Glutamatergic neuron (in vitro differentiated cells): ENCODE measurements at places on chromosomes 2 and 18. TPM values are rescaled to one million over a fixed set of nuclear protein-coding genes. Genes with fewer than 3 reads are reported as not detected.

- DNase-seq = no peak
- H3K4me1 ChIP-seq = no peaks in the 10 kb centered on the region
- peaks cover 3% of the 10 kb centered on the region for H3K27me3 ChIP-seq
- H3K4me3 ChIP-seq = no peak overlapping the region
Observed at GRCh38 chr18:46518438-46518837, 138.6 kb downstream of the LOXHD1 start.

GRCh38 chr2:172079416-172079815 is 5.9 kb upstream of the DLX1 start:
- H3K27me3 ChIP-seq = peaks cover 29% of the 10 kb centered on the region
- no peak for DNase-seq
- H3K4me3 ChIP-seq = no peak overlapping the region
- no peak overlapping the region for H3K27ac ChIP-seq
- H3K36me3 ChIP-seq = no peaks in the 10 kb centered on the region
- peaks cover 10% of the 10 kb centered on the region for H3K4me1 ChIP-seq

GRCh38 chr18:21598726-21599584 is 1.5 kb downstream of the ESCO1 start:
- H3K4me1 ChIP-seq = peaks cover 6% of the 10 kb centered on the region
- H3K27ac ChIP-seq = peak overlapping the region; percentile 98
- H3K36me3 ChIP-seq = peaks cover under 1% of the 10 kb centered on the region
- peaks cover 3% of the 10 kb centered on the region for H3K27me3 ChIP-seq
- peak overlapping the region; percentile 99 for H3K4me3 ChIP-seq
- no peak for DNase-seq

- H3K27me3 ChIP-seq = peaks cover 1% of the 10 kb centered on the region
- no peak for DNase-seq
- no peaks in the 10 kb centered on the region for H3K4me1 ChIP-seq
- H3K4me3 ChIP-seq = no peak overlapping the region
Observed at GRCh38 chr18:78818961-78819360, 160.7 kb upstream of the SALL3 start.

DNA sequence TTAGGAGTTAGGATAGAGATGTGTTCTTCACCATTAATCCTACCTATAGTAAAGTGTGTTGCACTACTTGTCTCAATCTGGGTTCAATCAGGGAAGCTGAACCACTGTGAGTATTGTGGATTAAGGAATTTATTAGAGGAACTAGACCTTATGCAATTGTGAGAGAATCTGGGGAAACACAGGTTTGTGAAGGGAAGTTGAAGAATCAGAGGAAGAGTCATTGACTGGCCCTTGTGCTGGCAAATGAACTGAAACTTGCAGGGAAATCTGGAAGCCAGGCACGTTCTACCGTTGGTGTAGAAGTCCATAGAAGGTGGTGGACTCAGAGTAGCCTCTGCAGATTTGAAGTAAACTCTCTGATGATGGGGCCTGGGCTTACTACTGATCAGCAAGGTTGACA is 44.7 kb upstream of the HK2 start:
- H3K27ac ChIP-seq = no peak overlapping the region
- no peak for DNase-seq
- no peaks in the 10 kb centered on the region for H3K4me1 ChIP-seq
- H3K4me3 ChIP-seq = no peak overlapping the region

- peaks cover 6% of the 10 kb centered on the region for H3K36me3 ChIP-seq
- H3K4me3 ChIP-seq = no peak overlapping the region
- no peak for DNase-seq
- no peak overlapping the region for H3K27ac ChIP-seq
- peaks cover 8% of the 10 kb centered on the region for H3K4me1 ChIP-seq
Observed at GRCh38 chr18:37375181-37375580, 190.4 kb downstream of the CELF4 start.

DNA sequence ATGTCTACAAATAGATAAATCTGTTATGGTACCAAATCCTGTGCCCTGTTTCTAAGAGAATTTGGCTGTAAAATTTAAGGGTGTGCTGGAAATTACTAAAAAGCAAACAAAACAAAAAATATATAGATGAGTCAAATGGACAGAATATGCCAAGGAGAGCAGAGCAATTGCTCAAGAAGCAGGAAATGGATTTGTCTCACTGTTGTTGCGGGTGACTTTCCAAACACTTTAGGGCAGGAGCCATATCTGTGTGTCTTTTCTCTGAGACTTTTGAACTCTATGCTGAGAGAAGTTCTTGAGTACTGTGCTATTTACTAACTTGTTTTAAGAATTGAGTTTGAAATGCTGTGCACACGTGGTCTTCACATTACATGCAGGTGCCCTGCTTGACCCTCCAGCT is 221.7 kb downstream of the PHLPP1 start:
- no peak overlapping the region for H3K27ac ChIP-seq
- no peaks in the 10 kb centered on the region for H3K4me1 ChIP-seq
- no peaks in the 10 kb centered on the region for H3K27me3 ChIP-seq
- DNase-seq = no peak

Gene ECEL1
- total RNA-seq = 2.3 TPM

Gene SERPINB11
- total RNA-seq = not detected

Gene SH3RF3
- total RNA-seq = 1.7 TPM

Gene CD226
- total RNA-seq = 0.05 TPM

Gene GLI2
- total RNA-seq = 3.9 TPM
